ENCODE measurements at places on chromosomes 1 and 21.

GRCh38 chr21:17784180-17784598 lies 35.0 kb downstream of the C21orf91 start:
- DNase-seq: no peak

- no peak for DNase-seq
These were observed 39.5 kb downstream of the BCL9 start for GRCh38 chr1:147580609-147581385.

GRCh38 chr1:32767641-32768040 lies 49.5 kb downstream of the YARS1 start:
- DNase-seq: no peak

DNA sequence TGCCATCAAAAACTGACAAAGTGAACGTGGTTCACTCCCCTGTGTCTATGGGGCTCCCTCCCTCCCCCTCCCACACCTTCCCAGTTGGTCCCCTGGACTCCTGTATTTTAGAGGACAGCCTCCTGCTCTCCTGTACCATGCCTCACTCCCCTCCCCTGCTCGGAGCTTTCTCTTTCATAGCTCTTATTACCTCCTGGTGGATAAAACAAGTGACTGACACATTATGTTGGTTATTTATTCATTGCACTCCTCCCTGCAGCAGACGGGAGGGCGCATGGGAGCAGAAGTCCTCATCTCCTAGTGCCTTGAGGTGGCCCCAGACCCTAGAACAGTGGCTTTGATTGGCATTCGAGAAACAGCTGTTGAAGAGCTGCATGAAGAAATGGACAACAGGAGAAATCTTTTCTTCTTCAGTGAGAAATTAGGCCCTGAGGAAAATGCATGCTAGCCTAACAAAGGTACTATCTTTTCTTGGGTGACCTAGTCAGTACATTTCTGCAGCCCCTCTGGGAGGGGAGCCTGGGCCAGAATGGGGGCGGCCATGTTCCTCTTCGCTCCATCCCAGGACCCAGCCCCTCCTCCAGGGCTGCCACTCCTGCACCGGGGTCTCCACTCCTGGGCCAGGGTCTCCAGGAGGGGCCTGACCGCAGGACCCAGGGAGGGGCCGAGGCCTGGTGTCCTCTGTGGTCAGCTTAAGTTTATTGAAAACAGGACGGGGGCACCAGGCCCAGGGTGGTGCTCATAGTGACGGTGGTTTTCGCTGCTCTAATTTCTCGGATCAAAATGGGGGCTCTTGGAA lies 1.2 kb upstream of the TFF1 start:
- DNase-seq: no peak

DNA sequence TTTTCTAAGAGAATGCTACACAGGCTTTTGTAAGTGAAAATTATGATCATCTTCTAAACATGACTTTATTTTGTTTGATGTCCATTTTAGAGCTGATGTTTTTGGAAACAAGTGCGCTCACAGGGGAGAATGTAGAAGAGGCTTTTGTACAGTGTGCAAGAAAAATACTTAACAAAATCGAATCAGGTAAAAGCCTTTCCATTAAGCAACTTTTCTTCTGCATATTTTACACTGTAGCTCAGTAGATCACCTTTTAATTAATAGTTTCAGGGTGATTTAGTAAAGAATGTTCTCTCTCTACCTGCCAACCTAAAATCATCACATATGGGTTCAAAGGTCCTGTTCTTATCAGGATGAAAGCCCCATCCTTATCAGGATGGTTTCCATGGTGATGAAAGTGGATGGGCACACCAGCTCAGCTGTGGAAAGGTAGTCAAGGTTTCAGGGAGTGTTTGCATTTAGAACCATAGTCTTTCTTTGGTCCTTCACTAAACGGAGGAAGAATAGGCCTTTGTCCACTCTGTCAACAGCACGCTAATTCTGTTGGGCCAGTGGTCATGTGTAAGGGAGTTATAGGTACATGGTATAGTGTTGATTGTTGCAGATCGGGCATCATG lies 28.1 kb downstream of the RAB4A start:
- DNase-seq: no peak

- no peak for DNase-seq
These were observed 549.5 kb upstream of the OLFM3 start for GRCh38 chr1:102546251-102546650.

DNA sequence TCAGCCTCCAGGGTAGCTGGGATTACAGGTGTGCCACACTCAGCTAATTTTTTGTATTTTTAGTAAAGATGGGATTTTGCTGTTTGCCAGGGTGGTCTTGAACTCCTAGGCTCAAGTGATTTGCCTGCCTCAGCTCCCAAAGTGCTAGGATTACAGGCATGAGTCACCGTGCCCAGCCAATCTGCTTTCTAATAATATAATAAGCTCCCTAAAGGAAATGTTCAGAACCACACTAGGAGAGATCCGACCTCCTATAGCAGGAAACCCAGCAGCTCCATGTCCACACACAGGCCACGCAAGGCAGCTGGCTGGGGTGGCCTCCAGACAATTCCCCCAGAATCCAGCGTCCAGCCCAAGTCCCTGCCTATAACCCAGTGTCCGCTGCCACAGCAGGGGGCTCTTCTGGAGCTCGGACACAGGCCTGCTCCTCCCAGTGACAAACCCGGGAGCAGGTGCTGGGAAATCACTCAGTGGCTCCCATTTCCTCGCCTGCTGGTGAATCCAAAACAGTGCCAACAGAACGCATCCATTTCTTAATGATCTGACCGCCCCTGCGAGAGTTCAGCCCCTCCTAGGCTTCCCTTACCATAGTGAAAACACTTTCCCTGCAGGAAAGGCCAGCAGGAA lies 7.5 kb downstream of the RIPK4 start:
- DNase-seq: no peak

DNA sequence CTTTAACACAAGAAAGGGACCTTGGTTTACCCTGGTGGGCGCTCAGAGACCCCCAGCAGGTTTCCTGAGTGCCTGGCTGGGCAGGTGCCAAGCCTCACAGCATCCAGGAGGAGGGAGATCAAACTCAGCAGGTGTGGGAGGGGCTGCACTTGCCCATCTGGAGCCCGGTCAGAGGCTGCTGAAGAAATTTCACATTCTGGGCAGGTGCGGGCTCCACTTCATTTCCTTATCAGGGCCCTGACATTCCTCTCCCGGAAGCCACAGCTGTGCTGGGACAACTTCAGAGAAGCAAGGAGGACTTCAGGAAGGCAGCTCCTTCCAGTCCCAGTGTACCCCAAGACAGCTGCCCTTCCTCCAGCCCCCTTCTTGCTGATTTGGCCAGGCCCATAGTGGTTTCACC lies 82.9 kb downstream of the ITPKB start:
- DNase-seq: no peak

- no peak for DNase-seq
These were observed 35.1 kb downstream of the GNG4 start for GRCh38 chr1:235614442-235614954.

GRCh38 chr1:189970331-189971230 lies 507.1 kb downstream of the BRINP3 start:
- no peak for DNase-seq

DNA sequence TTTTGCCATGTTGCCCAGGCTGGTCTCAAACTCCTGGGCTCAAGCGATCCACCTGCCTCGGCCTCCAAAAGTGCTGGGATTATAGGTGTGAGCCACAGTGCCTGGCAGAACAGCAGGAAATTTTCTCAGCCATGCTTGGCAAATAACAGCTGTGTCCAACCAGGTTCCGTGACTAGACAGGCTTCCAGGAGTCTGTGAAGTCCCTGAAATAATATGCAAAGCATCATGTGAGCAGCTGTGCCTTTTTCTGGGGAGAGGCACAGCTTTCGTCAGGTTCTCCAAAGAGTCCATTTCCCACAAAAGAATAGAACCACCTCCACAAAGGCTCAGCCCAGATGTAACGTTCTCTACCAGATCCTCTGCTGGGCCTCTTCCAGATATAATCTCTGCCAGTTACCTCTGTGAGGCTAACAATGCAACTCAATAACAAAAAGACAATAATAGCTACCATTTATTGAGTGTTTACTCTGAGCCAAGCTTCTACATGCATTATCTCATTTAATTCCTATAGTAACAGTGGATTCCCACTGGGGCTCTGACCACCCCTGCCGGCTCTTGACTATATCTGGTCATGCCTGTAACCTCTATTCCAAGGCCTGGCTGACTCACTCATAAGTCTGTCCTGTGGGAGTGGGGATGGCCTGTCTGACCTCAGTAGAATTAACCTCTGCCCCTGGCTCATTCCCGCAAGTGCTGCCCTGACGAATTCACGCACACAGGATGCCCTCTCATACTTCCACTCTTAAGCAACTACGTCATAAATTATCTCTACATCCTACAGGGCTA lies 4.0 kb upstream of the NKAIN1 start:
- DNase-seq: no peak

DNA sequence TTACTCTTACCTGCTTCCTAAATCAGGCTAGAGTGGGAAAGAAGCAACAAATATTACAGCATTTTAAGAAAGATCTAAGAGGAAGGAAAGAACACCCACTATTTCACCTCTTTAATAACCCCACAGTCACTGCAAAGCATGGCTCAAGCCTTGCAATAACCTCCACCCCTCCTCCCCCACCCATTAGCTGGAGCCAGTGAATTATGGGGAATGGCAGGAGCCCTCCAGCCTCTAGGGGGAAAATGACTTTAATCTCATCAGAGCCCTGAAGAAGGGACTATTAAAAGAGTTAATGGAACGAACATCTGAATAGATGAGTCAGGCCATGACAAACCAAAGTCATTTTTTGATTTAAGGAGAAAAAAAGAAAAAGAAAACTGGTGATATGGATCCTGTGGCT lies 630.7 kb upstream of the PLXNA2 start:
- DNase-seq: no peak

DNA sequence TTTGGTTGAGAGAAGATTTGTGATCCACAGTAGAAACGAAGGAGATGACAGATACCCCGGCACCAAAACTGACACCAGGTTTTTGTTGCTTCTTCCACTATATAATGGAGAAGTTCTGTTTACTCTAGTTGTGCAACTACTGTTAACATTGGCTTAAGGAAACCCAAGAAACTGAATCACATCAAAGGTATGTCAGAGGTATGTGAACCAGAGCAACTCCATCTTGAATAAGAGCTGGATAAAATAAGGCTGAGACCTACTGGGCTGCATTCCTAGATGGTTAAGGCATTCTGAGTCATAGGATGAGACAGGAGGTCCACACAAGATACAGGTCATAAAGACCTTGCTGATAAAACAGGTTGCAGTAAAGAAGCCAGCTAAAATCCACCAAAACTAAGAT lies 173.7 kb upstream of the CAMK1G start:
- peak; percentile 43 for DNase-seq

DNA sequence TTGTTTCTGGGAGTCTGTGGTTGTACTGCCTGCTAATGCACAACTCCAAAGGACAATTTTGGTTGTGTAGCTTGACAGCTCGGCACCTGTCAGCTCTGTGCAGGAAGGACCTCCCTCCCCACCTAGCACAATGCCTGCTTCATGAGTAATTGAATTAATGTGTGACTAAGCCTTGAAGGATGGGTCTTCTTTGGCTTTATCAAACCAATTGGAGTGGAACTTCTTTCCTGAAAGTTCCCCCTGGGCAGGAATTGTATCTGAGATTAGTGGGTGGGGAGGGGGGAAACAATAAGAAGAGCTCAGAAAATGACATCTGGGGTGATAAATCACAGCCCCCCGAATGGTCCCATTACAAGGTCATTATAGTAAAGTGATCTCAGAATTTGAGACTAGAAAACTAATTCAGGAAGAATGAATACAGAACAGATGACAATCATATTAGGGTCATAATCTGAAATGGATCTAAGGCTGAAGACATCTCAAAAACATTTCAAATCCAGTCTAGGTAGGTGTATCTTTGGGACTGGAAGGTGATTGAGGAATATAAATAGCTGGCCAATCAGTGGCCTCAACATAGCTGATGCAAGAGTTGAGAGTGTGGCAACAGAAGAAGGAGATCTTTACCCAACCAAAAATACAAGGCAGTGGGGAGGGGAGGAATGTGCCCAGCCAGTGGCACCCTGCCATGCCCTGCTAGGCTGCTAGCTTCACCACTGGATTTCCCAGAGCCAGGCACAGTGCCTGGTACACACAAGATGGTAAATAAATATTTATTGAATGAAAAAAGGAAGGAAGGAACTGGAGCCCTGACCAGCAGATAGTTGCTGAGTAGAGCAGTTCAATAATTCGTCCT lies 10.1 kb upstream of the SESN2 start:
- DNase-seq: peak; percentile 89

DNA sequence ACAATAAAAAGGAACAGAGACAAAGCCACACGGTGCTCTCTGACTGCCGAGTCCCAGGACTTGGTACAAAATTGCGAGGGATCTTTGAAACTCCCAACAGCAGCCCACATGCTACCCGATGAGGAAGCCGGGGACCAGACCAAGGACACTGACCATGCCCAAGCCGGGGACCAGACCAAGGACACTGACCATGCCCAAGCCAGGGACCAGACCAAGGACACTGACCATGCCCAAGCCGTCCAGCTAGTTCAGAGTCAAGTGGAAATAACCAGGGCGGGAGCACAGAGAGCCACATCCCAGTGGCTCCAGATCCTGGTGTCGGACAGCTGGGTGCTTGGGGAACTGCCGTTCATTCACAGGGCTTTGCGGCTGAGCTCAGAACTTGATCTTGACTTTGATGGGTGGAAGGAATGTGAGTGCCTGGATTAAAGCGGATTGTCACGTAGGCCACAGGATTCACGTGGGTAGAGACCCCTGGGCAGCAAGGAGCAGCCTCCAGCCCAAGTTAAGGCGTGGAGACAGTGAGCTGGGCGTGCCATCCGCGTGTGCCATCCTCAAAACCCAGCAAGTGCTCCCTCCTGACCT lies 16.5 kb upstream of the TRAPPC10 start:
- DNase-seq: no peak

DNA sequence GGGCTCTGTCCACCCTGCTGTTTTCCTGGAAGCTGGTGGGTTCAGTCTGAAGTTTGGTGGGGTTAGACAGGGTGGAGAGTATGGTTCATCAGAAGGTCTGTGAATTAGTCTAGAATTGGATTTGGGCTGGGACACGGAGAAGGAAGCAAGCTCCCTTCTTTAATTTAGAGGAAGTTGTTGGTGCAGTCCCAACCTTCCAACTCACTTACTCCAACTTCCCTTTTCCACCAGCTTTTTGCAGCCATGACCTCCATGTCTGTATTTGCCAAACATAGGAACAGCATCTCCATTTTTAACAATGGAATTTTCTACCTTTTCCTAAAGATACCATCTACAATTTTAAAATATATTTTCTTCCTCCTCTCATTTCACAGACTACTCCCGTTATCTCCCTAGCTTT lies 28.5 kb upstream of the PRELP start:
- no peak for DNase-seq

- no peak for DNase-seq
These were observed at the start of gene IVL for GRCh38 chr1:152907686-152908601. TSS of gene IVL (plus strand) at chr1:152908546. CDS start at chr1:152909798, 1,252 bp downstream.

Data from fibroblast of gingiva (primary cell).